ENCODE measurements at places on chromosomes 3 and 15.

- DNase-seq, result no peak
Measured at GRCh38 chr3:140434261-140434905, 243.5 kb upstream of the TRIM42 start.

- DNase-seq, result no peak
Measured at GRCh38 chr3:95356764-95357501, 1294.1 kb downstream of the NSUN3 start.

DNA sequence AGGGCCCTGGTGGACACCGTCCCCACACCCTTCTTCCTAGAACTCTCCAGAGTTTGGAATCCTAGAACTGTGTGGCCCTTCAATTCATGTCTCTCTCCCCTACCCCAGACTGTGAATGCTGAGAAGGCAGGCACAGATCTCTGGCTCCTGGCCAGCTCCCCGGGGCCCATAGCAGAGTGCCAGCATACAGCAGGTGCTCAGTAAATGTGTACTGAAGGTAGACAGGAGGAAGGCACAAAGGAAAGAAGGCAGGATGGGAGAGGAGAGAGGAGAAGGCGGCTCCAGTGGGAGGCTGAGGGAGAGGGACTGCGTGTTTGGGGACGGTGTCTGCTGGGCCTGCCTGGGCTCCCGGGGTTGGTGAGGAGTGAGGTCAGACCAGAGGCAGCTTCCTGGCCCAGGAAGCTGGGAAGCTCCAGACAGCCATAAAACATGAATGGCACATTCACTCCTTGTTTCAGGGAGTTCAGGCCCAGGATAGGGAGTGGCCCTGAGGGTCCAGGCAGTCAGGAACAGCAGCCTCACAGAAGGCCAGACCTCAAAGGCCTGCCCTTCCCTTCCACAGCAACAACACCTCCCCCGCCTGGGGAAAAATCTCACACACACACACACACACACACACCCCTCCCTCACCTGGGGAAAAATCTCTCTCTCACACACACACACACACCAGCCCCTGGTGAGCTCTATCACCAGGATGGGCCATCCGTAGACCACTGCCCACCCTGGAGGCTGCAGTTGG lies 137.1 kb upstream of the PRR20G start:
- no peak for DNase-seq

DNA sequence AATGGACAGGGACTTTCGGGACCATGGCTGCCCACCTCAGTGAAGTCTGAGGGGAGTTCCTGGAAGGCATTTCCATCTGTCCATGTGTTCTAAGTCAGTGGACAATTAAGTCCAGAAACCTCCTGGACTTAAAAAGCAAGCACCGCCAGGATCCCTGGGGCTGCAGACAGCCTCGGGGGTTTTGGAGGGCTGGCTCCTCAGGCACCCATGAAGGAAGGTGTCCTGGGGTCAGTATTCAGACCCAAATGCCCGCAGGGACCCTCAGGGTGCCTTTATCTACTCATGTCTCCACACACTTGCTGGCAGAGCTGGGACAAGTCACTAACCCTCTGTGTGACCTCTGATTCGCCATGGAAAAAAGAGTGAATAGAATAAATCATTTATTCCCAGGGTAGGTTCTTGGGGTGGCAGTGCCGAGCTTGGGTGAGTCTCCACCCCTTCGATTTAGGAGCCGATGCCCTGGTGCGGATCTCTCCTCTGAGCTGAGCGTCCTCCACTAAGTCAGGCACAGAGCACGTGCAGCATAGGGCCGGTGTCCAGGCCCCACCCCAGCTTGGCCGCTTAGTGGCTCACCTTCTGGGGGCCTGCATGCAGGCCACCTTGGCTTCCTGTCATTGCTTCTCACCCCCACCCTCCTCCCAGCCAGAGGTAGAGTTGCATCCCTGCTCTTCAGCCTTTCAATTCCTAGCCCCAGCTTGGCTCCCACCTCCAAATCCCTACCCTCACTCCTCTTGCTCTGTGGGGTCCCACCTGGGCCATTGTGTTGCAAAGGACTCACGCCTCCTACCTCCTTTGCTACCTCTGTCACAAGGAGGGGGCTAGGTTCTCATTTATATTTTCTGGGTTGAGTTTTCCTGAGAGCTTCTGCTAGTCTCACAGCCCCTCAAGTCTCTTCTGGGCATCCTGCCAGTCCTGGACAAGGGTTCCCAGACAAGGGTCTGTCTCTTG lies 19.9 kb downstream of the SLC6A6 start:
- DNase-seq, result no peak
